Stimulated activated CD8-positive, alpha-beta memory T cell treated with anti-CD3 and anti-CD28 coated beads, Interleukin-4, amount 100 ng/mL, for 4 hours (primary cell): ENCODE measurements at places on chromosomes 6 and 20.

- DNase-seq: no peak
Observed at GRCh38 chr6:25311331-25311840, 32.2 kb downstream of the CARMIL1 start.

- no peak for DNase-seq
Observed at GRCh38 chr6:14520536-14520935, 403.0 kb downstream of the CD83 start.

DNA sequence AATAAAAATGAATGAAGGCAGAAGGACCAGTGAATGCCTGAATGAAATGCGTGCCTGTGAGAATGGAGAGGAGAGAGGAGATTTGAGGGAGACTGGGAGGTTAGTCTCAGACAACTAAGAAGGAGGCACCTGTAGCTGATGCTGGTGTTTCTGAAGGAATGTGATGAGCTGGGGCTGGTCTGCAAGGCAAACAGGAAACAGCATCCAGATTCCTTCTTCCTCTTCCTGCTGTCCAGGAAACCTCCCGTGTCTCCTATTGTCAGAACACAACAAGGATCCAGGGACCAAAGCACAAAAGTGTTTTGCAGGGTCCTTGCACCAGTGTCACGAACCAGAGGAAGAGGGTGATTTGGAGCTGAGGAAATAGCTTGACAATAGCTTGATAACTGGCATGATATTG lies 50.4 kb upstream of the TAB2 start:
- DNase-seq: no peak

DNA sequence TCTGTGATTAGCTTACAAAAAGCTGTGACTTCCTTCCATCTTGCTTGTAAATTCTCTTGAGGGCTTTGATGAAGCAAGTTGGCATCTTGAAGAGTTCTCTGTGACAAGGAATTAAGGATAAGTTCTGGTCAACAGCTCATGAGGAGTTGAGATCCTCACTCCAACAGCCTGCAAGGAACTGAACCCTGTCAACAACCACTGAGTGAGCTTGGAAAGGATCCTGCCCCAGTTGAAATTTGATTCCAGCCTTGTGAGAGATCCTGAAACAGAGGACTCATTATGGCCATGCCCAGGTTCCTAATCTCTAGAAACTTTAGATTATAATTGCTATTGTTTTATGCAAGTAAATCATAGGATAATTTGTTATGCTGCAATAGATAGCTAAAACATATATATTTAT lies 133.7 kb downstream of the PTCHD4 start:
- DNase-seq: no peak

GRCh38 chr6:48845219-48845618 lies 617.8 kb downstream of the MMUT start:
- no peak for DNase-seq

DNA sequence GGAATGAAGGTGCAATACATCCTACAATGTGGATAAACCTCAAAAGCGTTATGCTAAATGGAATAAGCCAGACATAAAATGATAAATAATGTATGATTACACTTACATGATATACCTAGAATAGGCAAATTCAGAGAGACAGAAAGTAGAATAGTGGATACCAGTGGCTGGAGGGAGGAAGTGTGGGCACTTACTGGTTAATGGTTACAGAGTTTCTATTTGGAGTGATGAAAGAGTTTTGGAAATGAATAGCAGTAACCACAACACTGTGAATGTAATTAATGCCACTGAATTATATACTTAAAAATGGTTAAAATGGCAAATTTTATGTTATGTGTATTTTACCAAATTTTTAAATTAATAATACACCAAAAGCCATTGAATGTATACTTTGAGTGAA lies 71.4 kb upstream of the CST7 start:
- DNase-seq: no peak

DNA sequence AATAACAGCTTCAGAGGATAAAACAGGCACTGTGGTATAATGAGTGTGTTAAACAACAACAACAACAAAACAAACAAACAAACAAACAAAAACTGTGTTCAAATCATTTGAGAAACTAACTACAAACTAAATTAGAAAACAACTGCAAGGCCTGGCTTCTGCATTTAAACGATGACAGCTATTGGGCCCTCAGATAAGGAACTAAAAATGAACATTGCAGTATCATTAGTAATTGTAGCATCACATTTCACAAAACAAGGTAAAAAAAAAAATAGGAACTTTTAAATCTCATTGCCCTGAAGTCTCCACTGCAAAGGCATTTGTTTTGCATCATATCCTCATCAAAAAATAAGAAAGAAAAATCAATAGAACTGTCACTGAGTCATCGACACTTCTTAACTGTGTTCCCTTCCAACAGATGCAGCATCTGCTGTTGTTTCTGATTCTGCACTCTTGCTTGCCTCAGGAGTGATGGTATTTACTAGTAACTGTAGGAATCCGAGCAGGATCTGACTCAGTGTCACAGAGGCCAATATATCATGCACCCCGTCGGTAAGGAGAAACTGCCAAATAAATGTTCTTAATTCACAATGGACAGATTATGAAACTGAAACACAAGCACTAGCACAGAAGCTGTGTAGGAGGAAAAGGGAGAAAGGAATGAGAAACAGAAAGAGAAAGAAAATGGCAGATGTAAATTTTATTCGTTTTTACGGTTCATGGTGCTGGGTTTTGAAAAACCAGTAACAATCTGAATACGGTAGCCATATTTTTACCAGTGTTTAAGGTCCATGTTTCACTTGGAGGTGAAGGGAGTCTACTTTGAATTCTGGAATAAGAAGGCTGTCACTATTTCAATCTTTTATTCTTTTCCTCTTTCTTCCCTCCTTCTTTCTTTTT lies 365.7 kb upstream of the EPHA7 start:
- DNase-seq: no peak

GRCh38 chr6:156992020-156992804 lies 215.0 kb downstream of the ARID1B start:
- no peak for DNase-seq

DNA sequence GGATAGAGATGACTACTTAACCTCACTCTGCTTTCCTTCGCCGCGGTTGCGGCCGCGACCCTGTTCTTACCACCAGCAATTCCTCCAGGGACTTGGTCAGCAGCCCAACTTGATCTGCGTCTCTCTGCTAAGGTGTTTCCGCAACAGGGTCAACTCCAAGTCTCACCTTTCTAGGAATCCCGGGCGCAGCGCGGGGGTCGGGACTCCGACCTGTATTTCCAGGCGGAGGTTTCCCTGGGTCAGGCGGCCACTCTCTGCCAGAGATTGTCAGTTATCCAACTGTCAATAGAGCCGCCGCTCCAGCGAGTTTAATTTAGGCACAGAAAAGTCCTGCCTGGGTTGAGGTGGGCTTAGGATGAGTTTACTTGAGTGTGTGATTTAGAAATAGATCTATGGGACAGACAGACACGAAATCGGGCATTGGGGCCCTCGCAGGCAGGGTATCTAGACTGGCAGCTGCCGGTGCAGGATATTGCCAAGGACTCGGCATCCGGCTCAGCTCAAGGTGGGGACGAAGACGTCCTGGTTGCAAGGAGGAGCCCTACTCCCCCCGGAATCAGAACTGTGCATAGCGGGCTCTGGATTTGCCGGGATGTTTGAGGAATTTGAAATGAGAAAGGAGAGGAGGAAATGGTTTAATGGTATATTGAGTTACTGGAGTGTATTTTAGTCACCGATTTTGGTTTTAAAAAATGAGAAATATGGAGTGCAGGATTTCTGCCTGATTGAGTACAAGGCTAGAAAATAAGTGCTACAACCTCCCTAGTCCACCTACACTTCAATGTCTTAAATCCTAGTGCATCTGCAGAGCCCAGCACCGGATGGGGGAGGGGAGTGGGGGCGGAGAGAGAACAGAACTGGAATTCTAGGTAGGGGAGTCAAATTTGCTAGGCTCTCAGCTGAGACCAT lies 23.7 kb downstream of the POM121L2 start:
- DNase-seq: no peak

DNA sequence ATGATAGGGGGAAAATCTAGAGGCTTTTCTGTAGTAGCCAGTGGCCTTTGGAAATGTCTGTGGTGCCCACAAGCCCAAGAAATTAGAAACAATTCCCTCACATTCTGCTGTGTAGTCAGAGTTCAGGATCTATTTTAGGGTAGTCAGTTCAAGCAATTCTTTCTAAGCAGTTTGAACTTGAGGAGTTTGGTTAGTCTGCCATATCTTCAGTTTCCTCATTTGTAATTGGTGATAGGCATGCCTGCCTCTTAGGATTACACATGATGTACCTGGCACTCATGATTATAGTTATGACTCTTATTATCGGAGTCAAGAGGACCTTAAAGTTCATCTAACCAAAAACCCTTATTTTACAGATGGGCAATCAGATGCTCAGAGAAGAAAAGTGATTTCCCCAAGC lies 21.2 kb upstream of the MEP1A start:
- no peak for DNase-seq

GRCh38 chr6:3283641-3284435 lies 25.1 kb downstream of the PSMG4 start:
- DNase-seq: no peak

DNA sequence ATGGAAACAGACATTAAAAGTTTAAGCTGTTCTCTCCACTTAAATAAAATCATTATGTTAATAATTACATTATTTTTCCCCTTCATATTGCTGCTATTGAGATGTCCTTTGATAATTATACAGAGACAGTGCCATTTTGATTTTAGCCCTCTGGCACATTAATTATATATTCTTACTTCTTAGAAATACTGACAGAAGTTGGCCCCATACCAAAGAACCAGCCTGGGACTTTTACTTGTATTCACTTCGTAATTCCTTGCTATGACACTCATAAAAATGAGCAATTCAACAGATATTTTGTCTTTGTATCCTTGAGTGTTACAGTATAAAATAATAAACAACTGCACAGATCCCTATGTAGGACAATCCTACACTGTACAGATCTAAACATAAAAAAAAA lies 743.7 kb downstream of the TBC1D32 start:
- DNase-seq: no peak

GRCh38 chr6:1390133-1390945 lies 963 bp downstream of the FOXF2 start:
- DNase-seq: no peak

- DNase-seq: no peak
Observed at GRCh38 chr6:160102956-160103824, 18.4 kb upstream of the SLC22A1 start.

DNA sequence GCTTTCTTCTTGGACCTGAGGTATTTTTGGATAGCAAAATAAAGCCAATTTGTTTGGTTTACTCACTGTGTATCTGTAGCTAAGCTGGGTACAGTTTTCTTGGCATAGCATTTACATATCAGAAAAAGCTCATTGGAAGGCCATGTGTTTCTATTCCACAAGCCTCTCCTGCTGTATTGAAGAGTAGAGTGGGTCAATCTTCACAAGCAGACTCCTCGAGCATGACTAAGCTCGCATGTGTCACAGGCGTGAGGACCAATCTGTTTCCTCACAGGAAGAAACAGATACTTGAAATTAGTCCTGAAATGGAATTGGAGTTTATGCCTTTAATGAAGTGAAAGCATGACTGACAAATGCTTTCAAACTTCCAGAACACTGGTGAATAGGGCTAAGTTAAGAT lies 1279.0 kb upstream of the MAP3K7 start:
- no peak for DNase-seq

- DNase-seq: no peak
Observed at GRCh38 chr20:48823960-48824498, 3.8 kb downstream of the PREX1 start.

DNA sequence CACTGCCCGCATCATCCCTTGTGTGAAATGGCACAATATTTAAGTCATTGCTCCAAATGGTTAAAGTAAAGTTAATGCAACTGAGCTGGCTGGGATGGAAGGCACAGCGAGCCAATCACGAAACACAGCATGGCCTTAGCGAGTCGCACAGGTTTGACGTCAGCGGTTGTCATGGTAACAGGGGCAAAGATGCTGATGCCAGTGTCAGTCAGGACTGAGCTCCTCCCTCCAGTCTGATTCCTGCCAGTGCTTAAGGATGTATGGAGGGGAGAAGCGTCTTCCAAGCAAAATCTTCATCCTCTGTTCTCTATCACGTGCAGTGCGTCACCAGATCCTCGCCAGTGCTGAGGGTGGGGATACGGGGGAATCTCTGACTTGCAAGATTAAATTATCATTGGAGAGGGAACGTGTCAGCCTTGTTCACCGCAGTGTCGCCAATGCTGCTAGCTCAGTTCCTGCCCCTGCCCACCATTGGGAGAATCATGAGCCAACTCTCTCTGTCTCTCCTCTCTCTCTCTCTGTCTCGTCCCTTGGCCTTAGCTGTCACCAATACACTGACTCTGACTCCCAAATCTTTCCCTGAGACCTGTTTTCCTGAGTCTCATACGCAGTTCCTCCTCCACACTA lies 24.5 kb downstream of the TSPYL4 start:
- no peak for DNase-seq
